ENCODE measurements at places on chromosomes 3 and 15.

DNA sequence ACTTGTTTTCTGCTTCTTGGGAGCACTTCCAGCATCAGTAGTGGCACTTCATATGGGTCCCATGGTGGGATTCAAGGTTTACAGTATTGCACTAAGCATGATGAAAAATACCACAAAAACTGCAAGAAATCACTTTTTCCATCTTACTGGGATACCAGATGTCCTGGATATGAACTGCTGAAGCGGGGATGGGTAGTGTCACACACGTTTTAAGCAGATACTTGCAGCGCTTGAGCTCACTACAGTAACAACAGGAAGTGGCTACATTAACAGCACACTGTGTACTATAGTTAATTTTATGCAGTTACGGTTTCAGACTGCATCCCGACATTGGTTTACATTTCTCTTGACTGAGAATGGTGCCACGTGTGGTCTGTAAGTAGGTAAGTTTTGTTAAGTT lies 3.5 kb upstream of the ISG20 start:
- DNase-seq, result no peak

GRCh38 chr15:29410338-29410737 lies 140.7 kb upstream of the NSMCE3 start:
- no peak for DNase-seq

DNA sequence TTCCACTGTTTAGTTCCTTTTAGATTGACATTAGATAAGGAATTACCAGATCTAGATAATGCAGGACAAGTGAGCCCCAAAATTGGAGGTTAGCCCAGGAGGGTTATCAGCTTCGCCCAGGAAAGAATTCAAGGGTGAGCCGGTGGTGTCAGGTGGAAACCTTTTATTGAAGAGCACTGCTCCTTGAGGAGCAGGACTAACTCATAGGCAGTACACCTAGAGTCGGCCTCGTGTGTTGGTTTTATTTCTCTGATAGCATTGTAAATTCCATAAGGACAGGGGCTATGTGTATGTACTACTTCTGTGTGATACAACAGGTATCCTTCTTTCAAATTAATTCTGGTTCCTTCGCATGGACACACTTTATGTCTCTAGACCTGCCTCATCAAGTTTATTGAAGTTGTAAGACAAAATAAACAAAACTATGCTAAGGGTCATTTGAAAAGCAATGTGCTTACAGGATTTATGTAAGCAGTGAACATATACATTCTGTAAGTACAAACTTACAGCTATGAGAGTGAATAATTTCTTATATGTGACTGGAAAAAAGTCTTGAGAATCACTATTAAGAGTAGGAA lies 57.2 kb downstream of the SNX4 start:
- DNase-seq, result no peak

- DNase-seq, result no peak
Measured at GRCh38 chr15:99511866-99512661, 53.7 kb upstream of the MEF2A start.

GRCh38 chr3:162391301-162391700 lies 894.7 kb downstream of the OTOL1 start:
- no peak for DNase-seq

DNA sequence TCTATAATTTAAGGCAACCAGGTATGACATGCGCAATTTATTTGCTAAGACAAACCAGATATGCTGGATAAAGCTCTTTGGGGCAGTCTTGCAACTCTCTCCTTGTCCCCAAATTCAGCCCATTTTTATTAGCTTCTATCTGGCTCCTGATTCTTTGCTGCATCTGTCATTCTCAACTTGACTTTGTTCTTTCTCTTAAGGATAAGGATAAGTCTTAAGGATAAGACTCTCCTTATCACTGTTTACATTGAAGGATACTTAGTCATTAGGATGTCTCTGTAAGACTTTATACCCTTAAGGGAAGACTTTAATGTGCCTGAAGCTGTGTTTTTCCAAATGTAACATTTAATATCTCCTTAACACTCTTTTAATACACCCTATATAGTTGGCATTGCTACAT lies 49.2 kb downstream of the ALCAM start:
- no peak for DNase-seq

DNA sequence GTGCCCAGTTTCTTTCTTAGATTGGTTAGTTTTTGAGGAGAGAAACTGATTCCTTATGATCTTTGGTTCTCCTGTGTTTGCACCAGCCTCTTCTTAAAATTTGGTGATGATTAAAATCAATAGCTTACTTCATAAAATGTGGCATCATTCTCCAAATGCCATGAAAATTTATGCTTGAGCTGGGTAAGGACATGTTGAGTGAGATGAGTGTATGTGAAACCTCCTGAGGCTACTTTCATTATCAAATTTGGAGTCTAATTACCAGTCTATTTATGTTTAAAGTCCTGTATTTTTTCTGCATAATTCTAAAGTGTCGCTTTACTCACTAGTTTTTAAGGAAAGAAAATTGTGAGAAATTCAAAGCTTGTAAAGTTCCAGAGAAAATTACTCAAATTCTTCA lies 102.1 kb downstream of the DIPK2A start:
- DNase-seq, result no peak

DNA sequence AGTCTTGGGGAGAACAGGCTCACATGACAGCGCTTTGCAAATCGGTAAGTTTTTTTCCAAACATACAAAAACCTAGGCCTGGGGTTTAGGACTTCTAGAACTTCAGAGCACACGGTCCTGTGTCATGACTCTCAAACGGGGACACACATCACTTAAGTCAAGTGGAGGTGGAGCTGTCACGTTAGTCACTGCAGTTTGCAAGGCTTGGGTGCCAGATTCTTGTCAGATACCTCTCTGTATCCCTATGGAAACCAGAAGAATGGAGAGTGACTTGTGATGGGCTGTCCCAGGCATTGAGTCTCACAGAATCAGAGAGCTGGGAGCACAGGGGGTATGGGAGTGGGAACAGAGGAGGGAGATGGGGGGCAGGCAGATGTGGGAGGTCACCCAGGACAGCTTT lies 64.8 kb downstream of the DUT start:
- no peak for DNase-seq

- no peak for DNase-seq
Measured at GRCh38 chr3:14494279-14494972, 45.7 kb downstream of the GRIP2 start.

- DNase-seq, result no peak
Measured at GRCh38 chr3:122797291-122797690, 2.4 kb downstream of the SLC49A4 start.

GRCh38 chr3:139687431-139687830 lies 9.7 kb upstream of the NMNAT3 start:
- no peak for DNase-seq

Measured in activated T-helper 1 cell treated with anti-CD3 and anti-CD28 coated beads, Interleukin-2, amount 50 U/mL, for 16 hours (primary cell).